Occipital lobe (tissue), 3 donors: ENCODE measurements at places on chromosomes 16 and 17. TPM values are rescaled to one million over a fixed set of nuclear protein-coding genes. Genes with fewer than 3 reads are reported as not detected.

DNA sequence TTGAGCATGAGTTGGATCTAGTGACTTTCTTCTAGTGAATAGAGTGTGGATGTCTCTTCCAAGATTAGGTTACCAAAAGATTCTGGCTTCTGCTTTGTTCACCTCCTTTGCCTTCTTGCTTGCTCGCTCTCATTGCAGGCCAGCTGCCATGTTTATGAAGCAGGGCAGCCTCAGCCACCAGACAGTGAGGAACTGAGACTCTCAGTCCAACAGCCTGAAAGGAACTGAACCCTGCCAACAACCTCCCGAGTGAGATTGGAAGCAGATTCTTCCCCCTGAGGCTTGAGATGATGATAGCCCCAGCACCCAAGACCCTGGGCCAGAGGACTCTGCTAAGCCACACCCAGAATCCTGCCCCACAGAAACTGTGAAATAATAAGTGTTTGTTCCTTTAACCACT is 48.4 kb downstream of the NOG start:
- no peak for DNase-seq

DNA sequence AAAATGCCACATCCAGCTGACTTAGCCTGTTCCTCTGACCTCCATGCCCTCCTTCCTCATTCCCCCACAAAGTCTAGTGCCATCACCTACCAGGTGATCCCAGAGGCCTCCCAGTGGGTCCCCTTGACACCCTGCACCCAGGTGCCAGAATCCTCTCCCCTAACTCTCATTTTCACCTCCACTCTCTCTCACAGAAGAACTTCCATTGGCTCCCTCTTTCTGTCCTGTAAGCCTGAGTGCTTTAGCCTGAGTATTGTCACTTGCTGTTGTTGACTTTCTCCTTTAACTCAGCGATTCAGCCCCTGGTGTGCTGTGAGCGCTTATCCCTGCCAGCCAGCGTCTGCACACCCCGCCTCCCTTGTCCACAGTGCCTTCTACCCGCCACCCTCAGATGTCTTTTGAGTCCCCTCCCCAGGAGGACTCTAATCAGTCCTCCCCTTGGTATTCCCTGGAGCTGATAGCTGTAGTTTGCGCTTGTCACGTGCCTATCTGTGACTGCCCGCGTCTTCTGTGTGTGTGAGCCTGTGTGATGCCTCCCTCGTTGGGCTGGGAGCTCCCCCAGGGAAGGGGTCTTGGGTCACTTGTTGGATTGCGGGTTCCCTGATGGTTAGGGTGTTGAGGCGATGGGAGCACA is 31.9 kb downstream of the ARHGAP23 start:
- DNase-seq: no peak

- DNase-seq: no peak
Observed at GRCh38 chr17:13538841-13539411, 62.8 kb downstream of the HS3ST3A1 start.

DNA sequence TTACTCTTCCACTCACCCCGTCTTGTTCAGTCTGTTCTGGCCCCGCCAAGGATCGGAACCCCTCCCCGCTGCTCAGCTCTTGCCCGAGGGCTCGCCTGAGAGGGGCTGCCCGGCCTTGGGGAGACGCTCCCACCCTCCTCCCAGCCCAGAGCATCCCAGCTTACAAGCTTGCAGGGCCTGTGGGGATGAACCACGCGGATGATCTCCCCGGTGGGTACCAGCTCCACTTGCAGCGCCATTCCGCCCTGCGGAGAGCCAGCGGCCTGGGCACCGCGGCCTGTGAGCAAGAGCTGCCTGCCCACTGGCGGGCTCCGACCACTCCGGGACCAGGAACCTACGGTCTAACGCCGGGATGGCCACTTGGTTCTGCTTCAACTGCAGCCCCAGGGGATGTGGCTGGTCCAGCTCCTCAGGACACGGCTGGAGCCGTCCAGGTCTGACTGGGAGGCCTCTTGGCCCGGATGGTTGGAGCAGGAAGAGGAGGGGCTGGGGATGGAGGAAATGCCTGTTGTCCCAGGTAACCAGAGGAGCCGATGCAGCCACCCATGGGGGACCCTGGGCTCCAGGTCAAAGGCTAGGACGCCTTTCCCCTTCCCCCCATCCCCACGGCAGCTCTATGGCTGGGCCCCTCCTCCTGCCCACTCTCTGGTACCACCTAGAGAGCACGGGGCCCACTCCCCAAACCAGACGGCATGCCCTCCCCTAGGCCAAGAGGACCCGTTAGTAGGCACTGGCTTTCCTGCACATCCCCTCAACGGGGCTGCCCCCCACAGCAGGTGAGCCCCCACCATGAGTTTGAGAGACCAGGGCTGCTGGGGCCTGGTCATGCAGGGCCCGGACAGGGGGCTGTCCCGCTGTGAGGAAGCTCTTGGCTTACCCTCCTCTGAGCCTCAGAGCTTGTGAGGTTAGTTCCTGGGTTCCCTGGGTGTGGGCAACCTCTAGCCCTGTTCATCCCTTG is at the start of gene MYO1C:
Gene MYO1C (minus strand): TSS at position 438 of the 958 bp plus-strand sequence. CDS start 199 bp downstream, at position 239.
- DNase-seq: no peak

- DNase-seq: no peak
Observed at GRCh38 chr17:48528153-48528935, 2.5 kb downstream of the HOXB1 start.

GRCh38 chr17:8362651-8363332 is 13.7 kb downstream of the KRABD2 start:
- no peak for DNase-seq

DNA sequence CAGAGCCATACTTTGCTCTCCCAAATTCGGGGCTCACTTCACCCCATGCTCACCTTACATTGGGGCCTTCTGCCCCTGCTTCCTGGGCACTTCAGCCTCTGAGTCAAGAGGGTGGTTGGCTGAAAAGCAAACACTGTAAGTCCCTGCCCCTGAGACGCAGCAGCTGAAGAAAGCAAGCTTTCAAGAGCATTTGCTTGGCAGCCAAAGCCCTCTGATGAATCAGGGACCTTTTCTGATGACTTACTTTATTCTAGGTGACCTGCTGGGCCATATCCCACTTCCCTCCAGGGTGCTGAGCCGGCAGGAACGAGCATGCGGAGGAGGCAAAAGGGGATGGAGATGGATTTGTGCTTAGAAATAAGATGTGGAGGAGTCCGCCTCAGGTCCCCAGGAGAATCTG is 147.0 kb upstream of the TNRC6C start:
- no peak for DNase-seq

- DNase-seq: no peak
Observed at GRCh38 chr16:82167670-82168069, 2.4 kb downstream of the MPHOSPH6 start.

- DNase-seq: no peak
Observed at GRCh38 chr17:42878123-42878880, 22.3 kb upstream of the G6PC1 start.

GRCh38 chr17:32565401-32565800 is 78.6 kb downstream of the CDK5R1 start:
- no peak for DNase-seq

GRCh38 chr17:73342050-73342522 is 30.3 kb upstream of the CDC42EP4 start:
- DNase-seq: peak; percentile 82

- no peak for DNase-seq
Observed at GRCh38 chr16:86919578-86920305, 341.4 kb downstream of the FOXL1 start.

GRCh38 chr17:82495844-82496528 is 23.5 kb upstream of the FOXK2 start:
- no peak for DNase-seq

DNA sequence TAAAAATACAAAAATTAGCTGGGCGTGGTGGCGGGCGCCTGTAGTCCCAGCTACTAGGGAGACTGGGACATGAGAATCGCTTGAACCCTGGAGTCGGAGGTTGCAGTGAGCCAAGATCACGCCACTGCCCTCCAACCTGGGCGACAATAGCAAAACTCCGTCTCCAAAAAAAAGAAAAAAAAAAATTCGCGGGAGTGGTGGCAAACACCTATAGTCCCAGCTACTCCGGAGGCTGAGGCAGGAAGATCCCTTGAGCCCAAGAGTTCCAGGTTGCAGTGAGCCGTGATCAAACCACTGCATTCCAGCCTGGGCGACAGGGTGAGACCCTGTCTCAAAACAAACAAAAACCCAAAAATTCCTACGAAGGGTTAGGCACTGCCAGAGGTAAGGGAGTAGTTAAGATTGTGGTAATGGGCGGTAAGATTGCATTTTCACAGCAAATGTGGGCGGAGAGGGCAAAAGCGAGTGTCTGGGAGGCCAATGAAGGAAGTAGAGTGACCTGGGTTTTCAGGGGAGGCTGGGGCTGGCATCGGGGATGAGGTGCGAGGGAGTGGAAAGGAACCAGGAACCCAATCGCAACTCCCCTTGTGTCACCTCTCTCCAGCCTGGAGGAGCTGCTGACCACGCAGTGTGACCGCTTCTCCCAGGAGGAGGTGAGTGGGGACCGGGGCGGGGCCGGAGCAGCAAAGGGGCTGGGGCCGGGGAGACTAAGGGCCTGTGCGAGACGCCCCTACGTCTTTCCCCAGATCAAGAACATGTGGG is 2.6 kb downstream of the MYL11 start:
- DNase-seq: no peak

- no peak for DNase-seq
Observed at GRCh38 chr16:79560318-79560717, 40.2 kb downstream of the MAF start.

- no peak for DNase-seq
Observed at GRCh38 chr16:3461151-3461550, 17.7 kb downstream of the NAA60 start.

- no peak for DNase-seq
Observed at GRCh38 chr17:1087381-1088241, 90.7 kb downstream of the TIMM22 start.

GRCh38 chr17:7465597-7466275 is 13.7 kb downstream of the ZBTB4 start:
- no peak for DNase-seq

GRCh38 chr16:84547546-84548061 is 43.1 kb upstream of the MEAK7 start:
- DNase-seq: no peak

DNA sequence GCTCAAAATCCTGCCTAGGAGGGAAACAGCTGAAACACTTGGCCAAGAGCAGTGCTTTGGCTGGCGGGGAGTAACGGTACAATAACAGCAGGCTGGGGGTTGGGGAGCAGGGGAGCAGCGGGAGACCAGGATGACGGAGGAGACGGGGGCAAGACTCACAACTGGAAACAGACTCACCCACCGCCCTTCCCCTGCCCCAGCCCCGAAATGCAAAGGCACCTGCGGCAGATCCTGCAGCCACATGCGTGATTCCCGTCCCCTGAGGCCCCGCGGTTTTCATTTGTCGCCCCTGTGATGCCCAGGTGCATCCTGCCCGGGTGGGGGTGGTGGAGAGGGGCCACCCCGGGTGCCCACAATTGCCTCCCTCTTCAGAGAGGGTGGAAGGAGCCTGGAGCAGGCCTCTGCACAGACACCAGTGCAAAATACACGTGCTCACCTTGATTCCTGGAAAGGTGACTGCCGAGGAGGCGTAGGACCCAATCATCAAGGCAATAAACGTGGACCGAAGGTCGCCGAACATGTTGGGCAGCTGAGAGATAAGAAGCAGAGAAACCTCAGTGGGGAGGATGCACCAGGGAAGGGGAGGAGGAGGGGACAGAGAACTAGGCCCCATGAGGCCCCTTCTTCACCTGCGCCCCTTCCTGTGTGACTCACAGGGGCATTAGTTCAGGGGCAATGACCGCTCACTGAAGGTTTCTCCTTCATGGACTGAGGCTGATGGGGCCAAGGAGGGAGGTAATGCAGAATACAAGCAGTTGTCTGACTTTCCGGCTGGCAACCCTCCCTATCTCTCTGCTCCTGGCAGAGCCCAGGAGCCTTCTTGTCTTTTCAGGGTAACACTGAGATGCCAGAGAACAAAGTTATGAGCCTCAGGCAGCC is 30.4 kb upstream of the PITPNA start:
- DNase-seq: no peak

AKAP10 gene
- total RNA-seq: 43.4 TPM

CRHR1 gene
- 6.6 TPM for total RNA-seq

ETV4 gene
- total RNA-seq: 1.4 TPM

ATP6V0D1 gene
- 63.0 TPM for total RNA-seq

PRDM7 gene
- not detected for total RNA-seq

KRT20 gene
- not detected for total RNA-seq

TP53TG3 gene
- total RNA-seq: not detected
